ENCODE measurements at places on chromosomes 5 and 9. TPM values are rescaled to one million over a fixed set of nuclear protein-coding genes. Genes with fewer than 3 reads are reported as not detected.
A peak's percentile ranks its signal among the peaks of the same experiment; 100 is the strongest.

The CARTPT gene
- not detected for total RNA-seq

DNA sequence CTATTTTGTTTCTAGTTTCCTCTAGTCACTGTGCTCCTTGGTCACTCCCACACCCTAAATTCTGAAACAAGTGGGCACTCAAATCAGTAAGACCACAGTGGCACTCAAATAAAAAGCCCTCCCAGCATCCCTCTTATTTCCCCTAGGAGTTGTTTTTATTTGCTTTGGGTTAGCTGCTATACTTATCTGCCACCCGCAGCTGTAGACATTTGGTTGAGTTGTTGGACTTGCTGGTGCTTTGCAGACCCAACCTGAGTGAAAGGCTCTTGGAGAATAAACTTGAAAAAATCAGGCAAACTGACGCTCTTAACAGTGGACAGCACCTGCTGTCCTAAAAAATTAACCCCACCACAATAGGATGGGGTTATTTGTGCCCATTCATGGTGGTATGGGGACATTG, 203.0 kb downstream of the SPATA31A6 start:
- H3K36me3 ChIP-seq = no peaks in the 10 kb centered on the region
- no peak overlapping the region for H3K4me3 ChIP-seq
- no peak for DNase-seq
- H3K4me1 ChIP-seq = no peaks in the 10 kb centered on the region
- H3K27me3 ChIP-seq = no peaks in the 10 kb centered on the region

The CD274 gene
- total RNA-seq = 16.5 TPM

- H3K4me1 ChIP-seq = no peaks in the 10 kb centered on the region
- H3K27me3 ChIP-seq = no peaks in the 10 kb centered on the region
- no peak overlapping the region for H3K27ac ChIP-seq
These were observed 337.5 kb upstream of the PCSK5 start for GRCh38 chr9:75552941-75553340.

DNA sequence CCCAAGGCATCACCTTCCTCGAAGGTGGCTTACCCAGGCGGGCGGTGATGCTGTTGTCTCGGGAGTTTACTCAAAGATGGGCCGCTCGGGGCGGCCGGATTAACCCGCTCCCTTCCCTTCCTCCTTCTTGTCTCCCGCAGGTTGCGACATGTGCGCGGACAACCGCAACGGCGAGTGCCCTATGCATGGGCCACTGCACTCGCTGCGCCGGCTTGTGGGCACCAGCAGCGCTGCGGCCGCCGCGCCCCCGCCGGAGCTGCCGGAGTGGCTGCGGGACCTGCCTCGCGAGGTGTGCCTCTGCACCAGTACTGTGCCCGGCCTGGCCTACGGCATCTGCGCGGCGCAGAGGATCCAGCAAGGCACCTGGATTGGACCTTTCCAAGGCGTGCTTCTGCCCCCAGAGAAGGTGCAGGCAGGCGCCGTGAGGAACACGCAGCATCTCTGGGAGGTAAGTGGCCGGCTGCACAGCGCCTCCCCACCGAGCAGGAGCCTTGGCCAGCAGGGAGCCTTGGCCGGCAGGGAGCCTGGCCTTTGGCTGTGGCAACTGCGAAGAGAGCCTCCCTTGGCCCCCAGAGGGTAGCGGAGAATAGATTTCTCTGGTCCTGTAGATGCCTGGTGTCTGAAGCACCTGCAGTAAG, 10.6 kb downstream of the PRDM6 start:
- peaks cover 60% of the 10 kb centered on the region for H3K27me3 ChIP-seq
- peak overlapping the region; percentile 36 for H3K4me3 ChIP-seq
- DNase-seq = peak; percentile 54

The PCDHA2 gene
- total RNA-seq = not detected

DNA sequence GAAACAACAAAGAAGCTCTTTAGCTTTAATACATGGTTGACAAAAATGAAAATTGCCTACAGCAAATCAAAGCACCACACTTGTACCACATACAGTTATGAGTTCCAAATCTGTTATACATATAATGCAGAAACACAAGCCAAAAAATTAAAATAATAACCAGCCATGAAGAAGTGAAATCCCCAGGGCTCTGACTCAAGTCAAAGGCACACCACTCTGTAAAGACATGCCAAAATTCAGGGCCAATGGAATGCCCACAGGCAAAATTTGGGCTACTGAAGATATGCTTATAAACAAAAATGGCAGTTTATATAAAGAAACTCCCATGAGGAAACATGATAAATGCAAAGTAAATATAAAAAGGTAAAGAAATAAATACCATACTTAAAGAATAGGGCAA, 29.0 kb downstream of the THBS4 start:
- no peaks in the 10 kb centered on the region for H3K27me3 ChIP-seq
- no peaks in the 10 kb centered on the region for H3K4me1 ChIP-seq
- no peak for DNase-seq
- H3K36me3 ChIP-seq = no peaks in the 10 kb centered on the region
- H3K27ac ChIP-seq = no peak overlapping the region

DNA sequence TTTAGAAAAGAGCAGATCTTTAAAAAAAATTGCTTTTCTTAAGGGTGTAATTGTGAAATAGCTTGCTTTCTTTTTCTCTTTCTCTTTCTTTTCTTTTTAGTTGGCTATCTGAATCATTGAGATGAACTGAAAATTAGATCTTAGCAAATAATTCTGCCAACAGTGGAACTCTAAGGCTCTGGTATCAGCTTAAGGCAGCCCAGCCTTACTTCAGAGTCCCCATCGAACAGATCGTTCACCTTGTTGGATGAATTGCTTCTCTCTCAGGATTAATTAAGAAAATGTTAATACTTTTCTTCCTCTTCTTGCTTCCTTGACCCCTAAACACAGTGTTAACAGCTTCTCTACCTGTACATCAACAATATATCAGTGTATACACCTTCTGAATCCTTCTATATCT, 92.1 kb downstream of the ZCCHC7 start:
- H3K36me3 ChIP-seq = peaks cover 6% of the 10 kb centered on the region
- no peaks in the 10 kb centered on the region for H3K27me3 ChIP-seq
- H3K4me1 ChIP-seq = no peaks in the 10 kb centered on the region
- no peak for DNase-seq
- H3K4me3 ChIP-seq = no peak overlapping the region

The LCN9 gene
- total RNA-seq = not detected

GRCh38 chr9:94728719-94729118, 2.2 kb downstream of the AOPEP start:
- H3K36me3 ChIP-seq = no peaks in the 10 kb centered on the region
- no peak overlapping the region for H3K27ac ChIP-seq
- H3K27me3 ChIP-seq = no peaks in the 10 kb centered on the region
- no peak for DNase-seq
- no peak overlapping the region for H3K4me3 ChIP-seq

- H3K4me3 ChIP-seq = peak overlapping the region; percentile 61
- no peaks in the 10 kb centered on the region for H3K36me3 ChIP-seq
- H3K27me3 ChIP-seq = peaks cover 32% of the 10 kb centered on the region
- peak overlapping the region; percentile 25 for H3K27ac ChIP-seq
These were observed 2.8 kb downstream of the SHC3 start for GRCh38 chr9:89175828-89176261.

- DNase-seq = no peak
- no peak overlapping the region for H3K27ac ChIP-seq
- H3K27me3 ChIP-seq = no peaks in the 10 kb centered on the region
- H3K4me3 ChIP-seq = no peak overlapping the region
- H3K4me1 ChIP-seq = no peaks in the 10 kb centered on the region
These were observed 694.5 kb downstream of the CDH9 start for GRCh38 chr5:26343801-26344325.

The TNFSF15 gene
- 5.2 TPM for total RNA-seq

The ZBTB6 gene
- 8.9 TPM for total RNA-seq

All from lower lobe of right lung (tissue), 2 donors.